ENCODE measurements at places on chromosomes 11 and 22.

GRCh38 chr22:30602049-30602448, 4.9 kb upstream of the TCN2 start:
- DNase-seq = no peak

DNA sequence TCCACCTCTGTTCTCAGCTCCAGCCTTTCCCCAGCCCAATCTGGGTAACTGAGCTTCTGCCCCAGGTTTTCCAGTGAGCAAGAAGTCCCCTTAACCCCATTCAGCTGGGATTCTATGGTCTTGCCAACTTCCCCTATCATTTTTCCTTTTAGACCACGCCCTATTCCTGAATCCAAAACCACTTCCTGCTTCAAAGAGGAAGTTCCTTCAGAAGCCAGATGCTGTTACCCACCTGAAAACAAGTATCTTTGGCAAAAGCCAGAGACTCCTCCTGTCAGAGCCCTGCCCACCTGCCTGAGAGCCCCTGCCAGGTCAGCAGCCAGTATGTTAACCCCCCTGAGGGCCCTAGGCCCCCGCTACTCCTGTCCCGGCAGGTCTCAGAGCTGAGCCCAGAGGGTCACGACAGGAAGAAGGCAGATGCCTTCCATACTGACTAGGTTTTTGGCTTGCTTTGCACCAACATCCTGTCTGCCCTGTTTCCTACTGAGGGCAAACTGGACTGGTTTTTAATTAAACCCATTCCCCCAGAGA, 20.3 kb upstream of the MICAL2 start:
- DNase-seq = no peak

DNA sequence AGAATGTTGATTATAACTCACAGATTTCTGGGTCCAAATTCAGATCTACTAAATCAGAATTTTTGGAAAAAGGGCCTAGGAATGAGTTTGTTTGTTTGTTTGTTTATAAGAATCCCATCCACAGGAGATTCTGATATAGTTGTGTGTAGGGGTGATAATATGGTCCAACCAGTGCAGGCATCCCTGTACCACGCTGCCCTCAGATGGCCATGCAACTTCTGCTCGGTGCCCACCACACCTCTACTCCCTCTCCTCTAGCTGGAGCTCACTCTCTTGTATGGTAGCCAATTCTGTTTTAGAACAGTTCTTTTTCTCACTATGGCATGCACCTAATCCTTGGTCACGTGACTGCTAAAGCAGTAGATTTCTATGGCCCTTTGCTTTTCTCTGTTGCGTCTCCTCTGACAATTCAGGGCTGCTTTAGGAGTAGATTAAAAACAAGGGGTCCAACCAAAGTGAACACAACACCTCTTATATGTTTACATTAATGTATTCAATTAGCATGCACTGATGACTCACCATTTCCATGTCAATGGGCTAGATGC, 103.3 kb upstream of the KCNA4 start:
- no peak for DNase-seq

DNA sequence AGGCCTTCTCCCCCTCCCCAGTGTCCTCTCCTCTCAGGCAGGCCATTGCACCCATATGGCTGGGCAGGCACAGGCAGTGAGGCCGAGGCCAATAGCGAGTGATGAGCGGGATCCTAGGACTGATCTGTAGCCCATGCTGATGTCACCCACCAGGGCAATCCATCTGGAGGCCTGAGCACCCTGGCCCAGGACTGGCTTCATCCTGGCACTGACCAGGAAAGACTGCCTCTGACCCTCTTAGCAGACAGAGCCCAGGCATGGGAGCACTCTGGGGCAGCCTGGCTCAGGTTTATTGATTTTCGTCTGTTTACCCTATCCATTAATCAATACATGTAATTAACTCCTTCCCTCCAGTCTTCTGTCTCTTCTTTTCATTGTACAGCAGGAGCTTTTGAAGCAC, 5.1 kb upstream of the TIRAP start:
- DNase-seq = no peak

- no peak for DNase-seq
These were observed 46.6 kb upstream of the TENM4 start for GRCh38 chr11:79487412-79487811.

GRCh38 chr11:58003591-58003990, 20.1 kb upstream of the OR9Q1 start:
- DNase-seq = no peak
